Left renal cortex interstitium (tissue), 4 donors: ENCODE measurements at places on chromosomes 5 and 9.
A peak's percentile ranks its signal among the peaks of the same experiment; 100 is the strongest.

- DNase-seq, result no peak
Observed at GRCh38 chr9:103617046-103617445, 477.1 kb upstream of the SMC2 start.

DNA sequence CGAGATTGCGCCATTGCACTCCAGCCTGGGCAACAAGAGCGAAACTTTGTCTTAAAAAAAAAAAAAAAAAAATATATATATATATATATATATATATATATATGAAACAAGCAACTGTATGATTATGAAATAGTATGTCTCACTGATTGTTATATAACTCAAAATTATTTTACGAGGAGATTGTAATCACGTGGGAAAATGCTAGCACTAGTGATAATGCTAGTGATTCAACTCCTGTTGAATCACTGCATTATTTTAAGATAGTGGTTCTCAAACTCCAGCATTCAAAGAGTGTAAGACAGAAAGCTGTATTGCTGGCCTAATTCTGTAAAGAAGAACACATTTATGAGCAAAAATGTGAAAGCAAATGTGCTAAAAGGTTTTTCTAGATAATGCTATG is 12.4 kb upstream of the PTPN3 start:
- DNase-seq, result no peak

DNA sequence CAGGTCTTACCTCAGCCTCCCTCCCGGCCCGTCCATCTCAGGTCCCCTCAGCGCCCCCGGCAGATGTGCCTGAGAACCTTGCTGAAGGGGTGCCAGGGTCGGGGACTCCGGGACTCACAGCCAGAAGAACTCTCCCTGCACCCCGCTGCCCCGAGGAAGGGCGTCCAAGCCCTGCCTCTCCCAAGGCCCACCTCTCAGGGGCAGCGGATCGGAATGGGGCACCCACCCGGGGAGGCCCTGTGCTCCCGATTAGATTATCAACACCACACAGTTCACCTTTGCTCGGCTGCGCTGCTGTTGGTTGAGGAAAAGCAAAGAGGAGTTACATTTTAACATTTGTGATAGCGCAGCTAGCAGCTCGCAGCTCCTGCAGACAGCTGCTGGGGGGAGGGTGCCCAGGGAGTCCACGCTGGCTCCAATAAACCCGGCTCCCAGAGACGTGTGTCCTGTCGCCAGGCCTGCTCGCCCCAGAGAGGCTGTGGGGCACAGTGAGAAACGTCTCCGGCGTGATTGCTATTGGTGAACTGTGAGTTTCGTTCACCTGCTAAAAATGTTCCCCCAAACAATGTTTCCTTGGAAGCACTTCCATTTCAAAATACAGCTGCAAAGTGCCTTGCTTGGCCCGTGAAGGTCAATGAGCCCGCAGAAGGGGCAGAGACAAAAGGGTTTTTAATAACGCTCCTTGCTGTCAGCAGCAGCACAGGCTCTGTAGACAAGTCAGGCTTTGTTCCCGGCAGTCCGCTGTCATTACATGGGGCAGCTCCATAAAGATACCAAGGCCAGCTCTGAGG is 18.6 kb upstream of the SLC6A19 start:
- no peak for DNase-seq

DNA sequence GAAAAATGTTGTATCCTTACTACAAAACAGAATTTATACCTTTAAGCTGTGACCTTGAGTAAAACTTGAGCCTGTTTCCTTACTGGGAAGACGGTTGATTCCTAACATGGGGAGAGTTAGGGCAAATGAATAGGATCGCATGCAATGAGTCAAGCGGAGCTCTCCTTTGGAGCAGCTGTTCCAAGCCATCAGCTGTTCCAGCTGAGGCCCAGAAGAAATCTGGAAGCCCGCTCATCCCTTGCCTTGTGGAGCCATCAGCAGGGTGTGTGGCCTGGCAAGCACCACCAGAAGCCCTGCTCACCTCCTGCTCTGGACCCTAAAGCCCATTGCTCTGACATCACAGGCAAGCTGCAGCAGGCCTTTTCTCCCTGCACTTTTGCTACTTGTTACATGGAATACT is 8.0 kb downstream of the KIAA1191 start:
- no peak for DNase-seq

DNA sequence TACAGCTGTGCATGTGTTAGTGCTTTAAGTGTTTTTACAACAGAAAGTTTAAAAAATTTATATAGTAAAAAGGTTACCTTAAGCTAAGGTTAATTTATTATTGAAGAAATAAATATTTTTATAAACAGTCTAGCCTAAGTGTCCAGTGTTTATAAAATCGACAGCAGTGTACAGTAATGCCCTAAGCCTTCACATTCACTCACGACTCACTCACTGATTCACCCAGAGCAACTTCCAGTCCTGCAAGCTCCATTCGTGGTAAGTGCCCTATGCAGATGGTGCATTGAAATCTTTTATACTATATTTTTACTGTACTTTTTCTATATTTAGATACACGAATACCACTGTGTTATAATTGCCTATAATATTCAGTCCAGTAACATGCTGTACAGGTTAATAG is 159.1 kb downstream of the ROR2 start:
- no peak for DNase-seq

- no peak for DNase-seq
Observed at GRCh38 chr9:5982317-5982716, 33.1 kb downstream of the RANBP6 start.

DNA sequence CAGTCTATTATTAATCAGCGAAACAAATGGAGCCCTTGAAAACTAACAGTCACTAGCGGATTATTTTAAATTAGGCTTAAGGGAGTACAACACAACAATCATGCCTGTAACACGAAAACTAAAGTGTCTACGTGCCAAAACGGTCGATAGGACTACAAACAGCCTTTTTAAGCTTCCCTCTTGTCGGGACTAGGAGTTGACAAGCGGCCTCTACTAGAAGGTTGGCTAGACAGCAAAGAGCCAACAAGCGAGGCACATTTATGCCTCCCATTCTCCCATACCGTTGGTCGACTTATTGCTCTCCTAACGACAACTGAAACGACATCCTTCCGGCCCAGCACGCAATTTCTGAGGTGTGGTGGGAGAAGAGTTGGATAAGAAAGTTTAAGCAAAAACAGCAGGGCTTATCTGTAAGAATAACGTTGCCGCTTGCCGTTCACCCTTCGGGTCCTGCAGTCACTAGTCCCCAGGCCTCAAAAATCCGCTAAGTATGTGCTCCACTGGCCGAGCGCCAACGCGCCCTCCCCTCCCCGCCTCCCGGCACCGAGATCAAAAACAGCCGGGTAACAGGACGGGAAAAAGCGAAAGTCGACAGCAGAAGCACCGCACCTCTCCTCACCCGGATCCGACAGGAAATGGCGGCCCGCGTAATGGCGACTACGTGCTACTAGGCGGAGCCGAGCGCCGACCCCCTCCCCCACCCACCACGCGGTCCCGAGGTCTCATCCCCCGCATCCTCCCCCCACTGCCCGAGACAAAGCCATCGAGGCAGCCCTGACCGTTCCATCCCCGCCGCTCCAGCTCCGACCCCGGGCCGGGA is 813 bp downstream of the HNRNPK start:
- no peak for DNase-seq

DNA sequence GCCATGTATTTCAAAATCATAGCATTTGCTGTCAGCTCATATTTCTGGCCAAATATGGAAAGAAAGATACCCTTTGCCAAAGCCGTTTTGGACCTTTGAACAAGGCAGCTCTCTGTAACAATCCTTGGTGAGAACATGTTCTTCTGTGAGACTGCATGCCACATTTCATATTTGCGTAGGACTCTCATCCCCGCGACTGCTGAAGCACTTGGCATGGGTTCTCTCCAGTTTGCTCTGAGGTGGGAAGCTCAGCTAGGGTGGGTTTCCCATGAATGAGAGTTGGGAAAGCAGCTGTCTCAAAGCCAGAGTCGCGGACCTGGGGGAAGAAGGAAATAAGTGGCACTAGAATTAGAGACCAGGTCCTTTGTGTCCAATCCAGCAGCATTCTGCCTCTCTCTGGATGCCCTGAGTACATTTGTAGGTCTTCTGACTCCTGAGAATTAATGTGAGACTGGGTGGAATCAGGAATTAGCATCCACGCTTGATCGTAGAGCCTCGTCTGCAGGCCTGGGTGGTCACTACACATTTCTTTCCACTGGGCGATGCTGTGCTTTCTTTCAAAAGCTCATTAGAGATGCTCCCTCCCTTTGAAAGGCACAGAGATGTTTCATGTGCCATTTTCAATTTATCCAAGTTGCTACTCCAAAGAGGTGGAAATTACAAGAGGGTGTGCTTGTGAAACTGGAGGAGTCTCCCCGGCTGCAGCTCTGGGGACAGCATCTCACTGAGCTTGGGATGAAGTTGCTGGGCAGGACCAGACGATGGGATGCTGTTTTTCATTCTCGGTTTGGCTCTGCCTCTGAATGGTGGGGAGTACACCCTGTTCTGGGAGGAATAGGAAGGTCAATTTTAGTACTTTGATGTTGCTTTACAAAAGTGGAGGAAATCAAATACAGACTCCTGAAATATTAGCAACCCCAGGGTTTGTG is 197.2 kb downstream of the GADD45G start:
- no peak for DNase-seq

GRCh38 chr9:130523921-130524320 is 55.5 kb upstream of the FUBP3 start:
- no peak for DNase-seq

GRCh38 chr9:17135295-17136160 is 688 bp downstream of the CNTLN start:
- peak; percentile 66 for DNase-seq

- DNase-seq, result no peak
Observed at GRCh38 chr5:37606148-37606547, 227.0 kb downstream of the WDR70 start.

GRCh38 chr5:136909906-136910305 is 544.6 kb upstream of the TRPC7 start:
- no peak for DNase-seq

GRCh38 chr5:72252574-72253155 is 67.4 kb downstream of the MRPS27 start:
- DNase-seq, result no peak

DNA sequence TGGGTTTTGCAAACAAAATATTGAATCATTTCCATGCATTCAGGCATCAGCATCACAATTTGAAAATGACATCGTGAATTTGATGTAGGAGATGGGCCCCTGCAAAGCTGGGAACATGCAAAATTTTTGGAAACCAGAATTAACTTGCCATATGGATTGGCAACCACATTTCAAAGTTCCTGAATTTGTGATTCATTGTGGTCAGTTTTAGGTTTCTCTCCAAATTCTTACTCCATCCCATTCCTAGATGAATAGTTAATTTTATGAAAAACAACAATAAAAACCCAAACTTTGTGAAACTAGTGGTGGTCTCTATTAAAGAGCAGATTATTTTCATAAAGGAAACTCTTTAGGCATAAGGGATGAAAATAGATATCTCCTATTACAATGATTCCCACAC is 107.8 kb upstream of the SLIT3 start:
- no peak for DNase-seq

- DNase-seq, result no peak
Observed at GRCh38 chr5:100598446-100598845, 63.3 kb downstream of the FAM174A start.

- no peak for DNase-seq
Observed at GRCh38 chr5:1412163-1412562, 33.1 kb downstream of the SLC6A3 start.

- DNase-seq, result no peak
Observed at GRCh38 chr5:42614509-42614908, 142.1 kb upstream of the CCDC152 start.

DNA sequence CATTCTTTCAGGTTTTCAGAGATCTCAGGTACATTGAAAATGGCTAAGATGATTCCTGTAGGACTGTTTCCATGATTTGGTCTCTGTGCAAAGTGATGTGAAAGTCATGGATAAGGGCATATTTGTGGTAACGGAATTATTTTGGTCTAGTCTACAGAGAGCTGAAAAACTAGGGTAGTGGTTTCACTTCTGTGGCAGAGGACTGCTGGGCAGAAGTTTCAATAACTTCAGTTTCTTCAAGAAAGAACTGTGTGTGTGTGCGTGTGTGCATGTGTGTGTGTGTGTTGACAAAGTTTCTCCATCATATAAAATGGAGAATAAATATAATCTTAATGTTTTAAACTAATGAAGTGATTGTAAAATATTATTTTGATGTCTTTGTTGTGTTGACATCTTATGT is 4.3 kb downstream of the CNOT8 start:
- DNase-seq, result no peak

DNA sequence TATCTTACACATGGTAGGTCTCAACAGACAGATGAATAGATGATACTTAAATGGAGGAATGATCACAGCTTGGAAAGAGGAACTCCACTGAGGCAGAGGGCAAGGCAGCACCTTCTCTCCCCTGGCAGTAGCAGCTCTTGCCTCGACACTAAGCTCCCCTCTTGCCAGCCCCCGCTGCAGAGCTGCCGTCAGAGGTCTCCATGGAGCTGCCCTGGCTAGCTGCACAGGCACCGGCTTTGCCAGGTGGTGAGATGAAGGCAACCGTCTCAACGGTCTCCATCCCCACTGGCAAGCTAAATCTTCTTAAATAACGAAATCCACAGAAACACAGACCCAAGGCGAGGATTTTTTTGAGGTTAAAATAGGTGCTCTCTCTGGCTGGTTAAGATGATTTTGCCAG is 81.2 kb downstream of the CRB2 start:
- no peak for DNase-seq

DNA sequence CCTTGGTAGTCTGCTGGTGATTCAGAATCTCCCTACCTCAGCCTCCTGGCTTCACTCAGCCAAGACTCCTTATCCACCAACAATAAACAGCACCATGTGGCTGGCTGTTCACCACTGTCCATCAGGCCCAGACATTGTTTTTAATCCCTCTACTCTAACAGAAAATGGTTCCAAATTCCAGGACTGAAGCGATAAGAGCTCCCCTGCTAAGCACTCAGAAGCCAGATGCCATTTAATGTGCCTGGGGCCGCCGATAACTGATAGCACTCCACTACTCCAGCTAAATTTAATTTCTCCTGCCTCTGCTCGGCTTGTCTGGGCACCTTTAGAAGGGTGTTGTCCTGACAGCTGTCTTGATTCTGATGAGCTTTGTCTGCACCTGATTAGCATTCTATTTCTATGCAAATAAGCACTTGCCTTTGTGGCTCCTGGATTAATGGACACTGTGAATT is 47.1 kb downstream of the ZNF622 start:
- DNase-seq, result no peak

- DNase-seq, result no peak
Observed at GRCh38 chr5:76402886-76403765, at the start of gene IQGAP2. IQGAP2 (plus strand) TSS chr5:76403285; CDS start chr5:76403546, 261 bp downstream.

DNA sequence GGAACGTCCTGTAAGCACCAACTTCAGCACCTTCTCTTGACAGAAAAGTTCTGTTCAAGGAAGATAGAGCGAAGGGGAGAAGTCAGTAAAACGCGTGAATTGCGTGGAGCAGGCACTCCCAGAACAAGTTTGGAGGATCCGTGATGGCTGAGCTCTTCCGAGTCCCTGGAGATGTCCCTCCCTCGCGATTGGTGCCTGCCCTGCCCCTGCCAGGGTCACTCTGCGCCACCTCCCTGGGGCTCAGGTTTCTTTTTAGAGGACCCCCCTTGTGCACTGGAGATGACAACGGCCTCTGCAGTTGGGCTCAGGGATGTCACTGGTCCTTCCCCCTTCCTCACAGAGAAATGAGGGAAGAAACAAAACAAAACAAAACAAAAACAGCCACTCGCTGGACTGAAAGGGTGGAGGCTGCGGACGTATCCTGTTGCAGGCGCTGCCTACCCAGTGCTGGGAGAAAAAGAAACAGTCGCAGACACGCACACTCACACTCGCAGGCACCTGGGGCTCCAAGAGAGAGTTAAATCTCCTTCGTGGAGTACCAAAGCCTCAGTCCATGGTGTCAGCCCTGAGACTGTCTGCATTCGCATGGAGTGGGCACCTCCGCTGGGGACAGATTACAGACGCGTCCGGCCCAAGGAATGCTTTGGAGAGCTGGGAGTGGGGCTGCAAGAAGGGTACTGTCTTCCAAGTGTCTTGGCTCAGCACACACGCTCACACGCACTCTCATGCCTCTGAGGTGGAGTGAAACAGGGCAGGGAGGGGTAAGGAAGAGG is 512.7 kb downstream of the SLCO4C1 start:
- no peak for DNase-seq
